ENCODE measurements at places on chromosomes 16 and 17.
A peak's percentile ranks its signal among the peaks of the same experiment; 100 is the strongest.

DNA sequence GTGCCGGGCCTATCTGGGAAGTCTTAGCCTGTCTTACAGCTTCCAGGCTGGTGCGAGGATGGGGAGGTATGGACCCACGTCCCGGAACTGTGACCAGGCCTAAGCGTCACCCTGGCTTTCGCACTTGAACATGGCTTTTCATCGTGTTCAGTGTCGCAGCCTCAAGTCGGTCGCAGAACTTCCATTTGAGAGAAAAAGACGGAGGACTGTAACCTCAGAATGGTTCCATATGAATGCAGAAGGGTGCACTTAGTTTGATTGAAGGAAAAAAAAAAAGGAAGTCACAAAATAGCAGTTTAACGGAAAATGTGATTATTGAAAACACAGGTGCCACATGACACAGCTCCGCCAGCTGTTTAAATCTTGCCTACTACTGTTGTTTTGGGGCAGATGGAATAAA, 30.2 kb upstream of the JPT2 start:
- no peak for DNase-seq

GRCh38 chr16:19559242-19559910, 3.9 kb downstream of the VPS35L start:
- peak; percentile 34 for DNase-seq

DNA sequence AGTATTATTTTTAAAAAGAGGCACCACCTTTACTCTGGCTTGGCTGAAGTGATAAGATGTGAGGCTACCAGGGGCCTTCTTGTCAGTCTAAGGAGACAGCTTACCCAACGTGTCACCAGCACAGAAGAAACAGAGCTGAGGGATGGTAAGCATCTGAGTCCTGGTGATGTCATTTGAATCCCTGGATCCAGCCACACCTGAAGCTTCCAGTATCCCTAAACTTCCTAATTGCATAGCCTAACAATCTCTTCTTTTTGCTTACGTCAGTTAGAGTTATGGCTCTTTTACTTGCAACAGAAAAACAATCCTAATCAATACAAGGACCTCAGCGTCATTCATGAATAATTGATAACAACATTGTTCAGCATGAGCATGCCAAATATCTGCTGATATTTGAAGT, 436.6 kb downstream of the SHISA9 start:
- DNase-seq, result no peak

DNA sequence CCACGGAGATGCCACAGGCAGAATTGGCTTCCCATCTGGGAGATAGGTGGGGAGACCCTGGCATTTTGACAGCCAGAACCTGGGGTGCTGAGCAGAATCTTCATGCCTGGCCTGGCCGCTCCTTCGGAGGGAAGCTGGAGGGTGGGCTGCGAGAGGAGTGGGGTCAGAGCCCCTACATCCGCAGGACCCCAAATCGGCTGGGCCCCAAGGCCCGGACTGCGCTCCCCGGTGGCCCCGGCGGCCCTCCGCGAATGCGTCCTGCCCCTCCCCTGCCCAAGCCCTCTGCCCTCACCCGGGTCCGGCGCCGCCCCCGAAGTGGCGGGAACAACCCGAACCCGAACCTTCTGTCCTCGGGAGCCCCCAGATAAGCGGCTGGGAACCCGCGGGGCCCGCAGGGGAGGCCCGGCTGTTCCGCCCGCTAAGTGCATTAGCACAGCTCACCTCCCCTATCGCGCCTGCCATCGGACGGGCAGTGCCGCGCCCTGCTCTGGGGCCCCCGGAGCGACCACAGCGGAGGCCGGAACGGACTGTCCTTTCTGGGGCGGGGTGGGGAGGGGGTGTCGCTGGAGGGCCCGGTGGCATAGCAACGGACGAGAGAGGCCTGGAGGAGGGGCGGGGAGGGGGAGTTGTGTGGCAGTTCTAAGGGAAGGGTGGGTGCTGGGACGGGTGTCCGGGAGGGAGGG, 850 bp upstream of the PNMT start:
- DNase-seq, result no peak

DNA sequence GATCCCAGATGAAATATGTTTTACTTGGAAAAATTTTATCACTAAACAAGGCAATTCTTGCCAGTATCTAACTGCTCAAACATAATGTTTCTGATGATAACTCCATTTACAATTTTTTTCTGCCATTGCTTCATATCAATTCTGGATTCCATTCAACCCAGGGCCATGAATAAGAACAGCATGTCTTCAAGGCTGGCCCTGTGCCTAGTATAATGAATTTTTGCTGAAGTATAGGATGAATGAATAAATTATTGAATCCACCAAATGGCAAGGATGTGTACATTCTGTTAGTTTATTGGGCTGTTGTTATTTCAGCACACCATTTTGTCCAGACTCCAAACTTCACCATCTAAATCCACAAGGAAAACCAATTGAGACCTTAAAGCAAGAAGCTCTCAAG, 414.7 kb downstream of the HS3ST3B1 start:
- DNase-seq, result no peak

DNA sequence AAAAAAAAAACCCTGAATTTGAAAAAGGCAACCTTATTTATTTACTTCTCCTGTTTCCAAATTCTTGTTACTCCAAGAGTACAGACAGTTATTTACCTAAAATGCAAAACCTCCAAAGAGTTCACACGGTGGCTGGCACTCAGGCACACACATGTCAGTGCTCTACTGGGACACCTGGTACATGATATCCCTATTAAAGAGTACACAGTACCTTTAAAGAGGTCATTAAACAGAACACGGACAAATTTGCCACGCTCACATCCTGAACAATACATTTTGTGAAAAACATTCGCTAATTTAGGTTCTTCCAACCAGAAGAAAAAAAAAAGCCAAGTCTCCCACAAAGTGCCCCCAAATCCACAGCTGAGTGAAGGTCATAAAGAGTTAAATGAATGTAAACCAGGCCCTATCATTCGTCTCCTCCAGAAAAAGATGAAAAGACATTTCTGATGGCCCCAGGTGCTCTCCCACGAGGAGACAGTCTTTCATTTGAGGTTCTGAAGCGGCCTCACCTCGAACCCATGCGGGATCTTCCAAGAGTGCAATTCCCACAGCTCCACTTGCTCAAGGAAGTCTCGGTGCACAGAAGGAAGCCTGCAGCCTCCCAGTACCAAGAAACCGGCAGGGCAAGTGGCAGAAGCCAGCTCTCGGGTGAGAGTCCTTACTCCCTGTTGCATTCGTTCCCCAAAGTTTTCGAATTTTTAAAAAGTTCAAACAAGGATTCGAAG, 993 bp downstream of the ERN1 start:
- DNase-seq, result no peak

GRCh38 chr16:4496305-4496704, 20.1 kb downstream of the HMOX2 start:
- no peak for DNase-seq

DNA sequence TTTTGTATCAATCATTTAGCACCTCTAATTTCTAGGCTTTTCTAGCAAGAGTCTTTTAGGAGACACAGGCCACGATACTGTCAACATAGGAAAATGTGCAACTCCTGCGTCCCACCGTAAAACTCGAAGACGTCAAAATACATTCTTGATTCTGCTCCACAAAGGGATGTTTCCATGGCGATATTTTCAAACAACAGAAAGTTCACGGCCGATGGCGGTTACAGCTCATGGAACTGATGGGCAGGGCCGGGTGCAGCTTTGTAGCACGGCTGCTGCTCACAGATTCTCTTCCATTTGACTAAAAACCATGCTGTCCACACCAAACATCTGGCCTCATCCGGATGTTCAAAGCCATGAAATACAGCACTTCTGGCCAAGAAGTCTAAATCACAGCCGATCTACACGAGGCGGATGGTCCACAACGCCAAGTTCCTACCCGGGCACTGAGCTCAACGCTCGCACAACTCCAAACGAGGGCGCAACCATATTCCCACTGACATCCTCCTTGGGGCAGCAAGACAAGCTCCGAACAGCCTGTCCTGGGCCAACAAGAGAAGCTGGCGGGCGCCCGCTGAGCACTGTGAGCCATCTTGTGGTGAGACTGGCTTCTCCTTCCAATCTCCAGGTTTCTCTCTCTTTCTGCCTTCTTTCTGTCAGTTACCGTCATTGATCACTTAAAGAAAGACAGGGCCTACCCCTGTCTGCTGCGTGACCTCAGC, 79.8 kb downstream of the ZNF778 start:
- DNase-seq, result no peak

- no peak for DNase-seq
Observed at GRCh38 chr16:10494343-10495030, 85.9 kb downstream of the EMP2 start.

DNA sequence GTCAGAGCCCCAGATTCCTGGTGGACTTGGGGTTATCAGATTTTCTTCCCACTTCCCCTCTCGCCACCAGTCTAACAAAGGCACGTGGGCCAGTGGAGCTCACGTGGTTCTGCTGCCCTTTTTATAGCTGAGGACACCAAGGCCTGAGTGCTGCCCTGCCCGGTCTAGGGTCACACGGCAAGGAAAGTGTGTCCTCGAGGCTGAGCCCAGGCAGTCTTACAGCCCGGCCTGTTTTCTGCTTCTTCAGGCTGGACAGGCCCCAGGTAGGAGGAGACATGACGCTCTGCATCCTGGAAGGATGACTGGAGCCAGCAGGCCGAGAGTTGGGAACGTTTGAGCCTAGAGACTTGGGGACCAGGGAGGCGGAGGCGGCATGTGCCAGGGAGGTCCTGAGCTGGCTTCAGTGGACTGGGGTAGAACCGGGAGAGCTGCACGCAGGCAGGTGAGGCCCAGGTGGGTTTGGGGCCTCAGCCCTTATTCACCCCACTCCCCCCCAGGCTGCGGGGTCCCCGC, 3.5 kb downstream of the CTRB1 start:
- DNase-seq, result no peak

DNA sequence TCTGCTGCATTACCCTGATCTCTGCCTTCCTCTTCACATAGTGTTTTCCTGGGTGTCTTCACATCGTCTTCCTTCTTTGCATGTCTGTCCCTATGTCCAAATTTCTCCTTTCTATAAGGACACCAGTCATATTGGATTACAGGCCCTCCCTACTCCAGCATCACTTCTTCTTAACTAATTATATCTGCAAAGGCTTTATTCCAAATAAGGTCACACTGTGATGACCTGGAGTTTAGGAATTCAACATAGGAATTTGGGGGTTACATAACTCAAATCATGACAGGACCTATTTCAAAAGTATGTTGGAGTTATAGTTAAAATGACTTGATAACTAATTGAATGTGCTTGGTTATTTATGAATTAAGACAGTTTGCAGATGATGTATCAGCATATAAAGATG, 490.5 kb upstream of the ERCC4 start:
- no peak for DNase-seq

GRCh38 chr17:40086150-40087044, 14.0 kb downstream of the NR1D1 start:
- DNase-seq, result no peak

GRCh38 chr17:50815400-50815799, 20.0 kb upstream of the WFIKKN2 start:
- DNase-seq, result no peak

- DNase-seq, result no peak
Observed at GRCh38 chr16:87325423-87325858, 8.2 kb upstream of the C16orf95 start.

DNA sequence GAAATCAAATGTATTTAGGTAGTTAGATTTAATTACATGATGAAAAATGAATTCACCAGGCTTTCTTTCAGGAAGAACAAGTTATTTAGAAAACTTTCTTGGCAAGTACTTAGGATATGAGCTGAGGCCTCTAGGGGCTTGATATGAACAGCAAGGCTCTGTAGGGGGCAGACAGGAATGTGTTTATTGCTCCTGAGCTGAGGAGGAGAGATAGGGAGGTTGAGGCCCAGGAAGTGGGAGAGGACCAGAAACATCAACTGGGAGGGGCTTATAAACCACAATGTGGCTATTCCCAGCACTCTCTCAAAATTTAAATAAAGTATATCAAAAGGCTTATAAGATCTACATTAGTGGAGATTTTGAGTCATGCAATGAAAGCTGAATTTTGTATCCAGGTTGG, 154.0 kb upstream of the MAF start:
- DNase-seq, result no peak

GRCh38 chr17:6498901-6499540, 54.8 kb downstream of the PIMREG start:
- no peak for DNase-seq

GRCh38 chr17:41467561-41467960, 375 bp upstream of the KRT32 start:
- no peak for DNase-seq

GRCh38 chr17:21677911-21678310, 14.4 kb upstream of the KCNJ18 start:
- no peak for DNase-seq

GRCh38 chr16:35561346-35561745, 2101.9 kb downstream of the TP53TG3F start:
- DNase-seq, result no peak

- DNase-seq, result no peak
Observed at GRCh38 chr17:73420897-73421296, 109.1 kb upstream of the CDC42EP4 start.

DNA sequence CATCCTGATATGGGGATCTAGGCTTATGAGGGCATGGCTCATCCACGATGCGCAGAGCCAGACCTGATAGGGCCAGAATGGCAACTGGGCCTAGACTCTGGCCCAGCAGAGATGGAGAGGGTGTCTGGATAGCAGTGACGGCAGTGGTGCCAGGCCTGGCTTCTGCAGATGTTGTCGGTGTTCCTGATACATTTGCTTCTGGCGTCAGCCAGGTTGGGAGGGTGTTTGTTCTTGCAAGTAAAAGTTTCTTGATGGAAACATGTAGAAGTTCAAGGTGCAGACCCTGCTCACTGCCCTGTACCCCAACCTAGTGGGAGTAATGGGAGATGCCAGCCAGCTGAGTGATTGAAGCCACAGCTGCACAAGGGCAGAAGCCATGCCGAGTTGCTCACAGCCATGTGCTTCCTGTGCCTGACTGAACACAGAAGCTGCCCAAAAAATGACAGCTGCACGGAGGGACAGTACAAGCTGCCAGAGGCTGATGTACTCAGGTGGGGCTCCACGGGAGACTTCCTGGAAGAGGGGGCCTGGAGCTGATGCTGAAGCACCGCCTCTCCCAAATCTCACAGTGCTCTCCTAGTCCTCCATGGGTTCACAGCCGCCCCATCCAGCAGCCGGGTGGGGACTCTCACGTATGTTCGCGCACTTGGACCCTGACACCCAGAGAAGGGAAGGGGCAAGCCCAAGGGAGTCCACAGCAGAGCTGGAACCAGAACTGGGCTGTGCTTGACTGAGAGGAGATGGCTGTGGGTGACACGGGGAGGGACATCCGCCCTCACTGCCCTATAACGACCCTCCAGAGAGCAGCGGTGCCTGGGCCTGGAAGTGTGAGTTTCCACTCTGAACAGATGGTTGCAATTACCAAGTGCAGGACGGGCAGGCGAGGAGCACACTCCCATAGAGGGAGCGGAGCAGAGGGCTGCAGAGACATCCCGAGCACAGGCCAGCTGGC, 78.7 kb downstream of the N4BP1 start:
- no peak for DNase-seq

GRCh38 chr17:78706271-78706915, 75.7 kb downstream of the CYTH1 start:
- DNase-seq, result no peak

Data from AG09309 (cell line).